ENCODE measurements at places on chromosomes 4 and X.
A peak's percentile ranks its signal among the peaks of the same experiment; 100 is the strongest.

GRCh38 chr4:55612341-55612740 is 20.3 kb upstream of the PDCL2 start:
- DNase-seq = no peak

DNA sequence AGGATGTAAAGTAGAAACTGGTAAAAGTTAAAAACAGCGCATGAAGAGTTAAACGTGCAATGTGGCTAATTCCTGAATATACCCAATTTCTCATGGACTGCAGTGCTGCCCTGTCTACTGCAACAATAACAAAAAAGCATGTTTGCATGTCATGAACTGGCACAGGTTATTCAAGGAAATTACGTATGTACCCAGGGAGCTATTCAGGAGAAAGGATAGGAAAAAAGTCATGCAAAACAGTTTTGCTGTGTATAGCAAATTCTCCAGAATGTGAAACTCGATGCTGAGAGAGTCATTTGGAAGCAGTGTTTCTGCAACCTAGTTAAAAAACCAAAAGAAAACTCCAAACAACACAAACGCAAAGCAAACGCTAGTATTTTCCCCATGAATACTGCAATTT is 381.5 kb upstream of the PRKX start:
- no peak for DNase-seq

DNA sequence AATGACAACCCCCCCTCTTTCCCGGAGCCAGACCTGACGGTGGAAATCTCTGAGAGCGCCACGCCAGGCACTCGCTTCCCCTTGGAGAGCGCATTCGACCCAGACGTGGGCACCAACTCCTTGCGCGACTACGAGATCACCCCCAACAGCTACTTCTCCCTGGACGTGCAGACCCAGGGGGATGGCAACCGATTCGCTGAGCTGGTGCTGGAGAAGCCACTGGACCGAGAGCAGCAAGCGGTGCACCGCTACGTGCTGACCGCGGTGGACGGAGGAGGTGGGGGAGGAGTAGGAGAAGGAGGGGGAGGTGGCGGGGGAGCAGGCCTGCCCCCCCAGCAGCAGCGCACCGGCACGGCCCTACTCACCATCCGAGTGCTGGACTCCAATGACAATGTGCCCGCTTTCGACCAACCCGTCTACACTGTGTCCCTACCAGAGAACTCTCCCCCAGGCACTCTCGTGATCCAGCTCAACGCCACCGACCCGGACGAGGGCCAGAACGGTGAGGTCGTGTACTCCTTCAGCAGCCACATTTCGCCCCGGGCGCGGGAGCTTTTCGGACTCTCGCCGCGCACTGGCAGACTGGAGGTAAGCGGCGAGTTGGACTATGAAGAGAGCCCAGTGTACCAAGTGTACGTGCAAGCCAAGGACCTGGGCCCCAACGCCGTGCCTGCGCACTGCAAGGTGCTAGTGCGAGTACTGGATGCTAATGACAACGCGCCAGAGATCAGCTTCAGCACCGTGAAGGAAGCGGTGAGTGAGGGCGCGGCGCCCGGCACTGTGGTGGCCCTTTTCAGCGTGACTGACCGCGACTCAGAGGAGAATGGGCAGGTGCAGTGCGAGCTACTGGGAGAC is 1.6 kb downstream of the PCDH10 start:
- no peak for DNase-seq

DNA sequence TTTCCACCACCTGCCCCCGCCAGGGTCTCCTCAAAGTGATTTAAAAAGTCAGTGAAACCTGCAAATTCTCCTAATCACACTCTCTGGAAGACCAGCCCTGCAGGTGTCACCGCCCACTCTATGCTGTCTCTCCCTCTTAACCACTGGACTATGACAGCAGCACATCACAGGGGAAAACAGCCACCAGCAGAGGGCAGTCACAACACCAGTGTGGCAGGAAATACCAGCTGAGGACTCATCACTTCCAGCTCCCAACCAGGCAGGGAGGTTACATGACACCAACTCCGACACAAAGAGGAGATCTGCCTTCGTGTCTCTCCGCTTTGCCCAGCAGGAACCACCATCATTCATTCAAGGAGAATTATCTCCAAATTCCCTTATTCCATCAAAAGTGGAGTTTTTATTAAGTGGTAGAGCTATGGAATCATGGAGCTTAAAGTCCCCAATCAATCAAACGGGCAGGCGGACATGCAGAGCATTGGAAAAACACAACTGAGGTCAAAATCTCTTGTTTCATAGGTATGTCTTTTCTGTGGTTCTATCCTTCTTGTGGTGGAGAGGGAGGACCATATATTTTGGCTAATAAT is 91.3 kb downstream of the NSUN7 start:
- DNase-seq = peak; percentile 53

GRCh38 chr4:2829321-2829932 is 14.2 kb upstream of the ADD1 start:
- DNase-seq = no peak

DNA sequence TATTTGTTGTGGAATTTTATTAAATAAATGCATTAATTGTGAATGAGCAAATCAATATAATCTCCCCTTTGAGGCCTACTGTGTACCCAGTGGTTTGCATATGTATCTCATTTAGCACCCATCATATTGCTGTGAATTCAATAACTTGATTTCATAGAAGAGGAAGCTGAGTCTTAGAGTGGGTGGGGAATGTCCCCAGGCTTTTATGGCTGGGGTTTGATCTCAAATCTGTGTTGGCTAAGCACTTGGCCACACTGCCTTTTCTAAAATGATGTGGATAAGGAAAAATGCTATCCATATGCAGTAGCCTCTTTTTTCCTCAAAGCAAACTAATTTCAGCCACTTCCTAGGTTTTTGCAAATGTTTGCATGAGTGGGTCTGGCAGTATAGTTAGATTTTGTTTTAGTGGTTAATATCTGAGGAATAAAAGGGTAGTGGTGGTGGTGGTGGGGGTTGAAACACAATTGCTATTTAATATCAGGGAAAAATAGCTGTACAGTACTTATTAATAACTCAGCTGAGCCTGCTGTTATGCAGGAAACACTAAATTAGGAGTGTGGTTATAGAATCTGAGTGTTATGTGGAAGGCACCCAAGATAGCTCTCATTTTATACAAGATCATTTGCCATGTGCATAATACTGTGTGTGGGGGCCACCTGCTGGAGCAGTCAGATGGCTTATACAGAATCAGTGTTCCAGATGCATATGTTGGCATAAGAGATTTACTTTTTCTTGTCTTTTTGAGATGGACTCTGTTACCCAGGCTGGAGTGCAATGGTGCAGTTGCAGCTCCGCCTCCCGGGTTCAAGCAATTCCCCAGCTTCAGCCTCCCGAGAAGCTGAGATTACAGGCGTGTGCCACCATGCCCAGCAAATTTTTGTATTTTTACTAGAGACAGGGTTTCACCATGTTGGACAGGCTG is 108.0 kb downstream of the TMEM131L start:
- DNase-seq = no peak

DNA sequence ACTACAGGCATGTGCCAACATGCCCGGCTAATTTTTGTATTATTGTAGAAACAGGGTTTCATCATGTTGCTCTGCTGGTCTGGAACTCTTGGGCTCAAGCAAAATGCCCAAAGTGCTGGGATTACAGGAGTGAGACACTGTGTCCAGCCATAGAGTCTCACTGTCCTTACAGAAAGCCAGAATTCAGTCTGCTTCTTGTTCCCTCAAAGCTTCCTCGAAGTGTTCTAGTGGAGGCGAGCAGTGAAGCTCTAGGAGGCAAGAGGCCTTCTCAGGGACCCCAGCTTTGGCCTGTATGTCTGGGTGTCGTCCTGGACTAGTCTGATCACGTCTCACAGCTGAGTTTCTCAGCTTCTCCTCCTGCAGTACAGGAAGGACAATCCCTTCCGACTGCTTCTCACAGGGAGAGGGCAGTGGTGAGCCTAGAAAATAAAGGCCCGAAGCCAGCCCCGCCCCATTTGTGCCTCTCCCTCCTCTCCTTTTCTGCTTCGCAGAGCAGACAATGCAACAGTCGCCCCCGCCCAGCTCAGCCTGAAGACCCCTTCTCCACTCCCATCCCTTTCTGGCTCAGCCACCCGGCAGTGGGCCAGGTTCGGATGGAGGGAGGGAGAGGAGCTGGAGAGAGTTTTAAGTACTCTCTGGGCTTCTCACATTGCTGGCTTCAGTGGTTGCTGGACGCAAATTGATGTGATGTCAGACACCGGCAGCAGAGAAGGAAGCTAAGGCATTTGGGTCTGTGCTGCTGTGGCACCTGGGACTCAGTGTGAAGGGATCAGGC is 11.1 kb upstream of the FAM3A start:
- peak; percentile 60 for DNase-seq
